A549 treated with DMSO at 1 μM for 4 hours (cell line): ENCODE measurements at places on chromosomes 1 and 21. TPM values are rescaled to one million over a fixed set of nuclear protein-coding genes. Genes with fewer than 3 reads are reported as not detected.

Gene HPCA
- 0.14 to 0.68 TPM (median 0.56 TPM) in 4 of 5 replicates, not detected in the other for total RNA-seq

Gene KCNE2
- total RNA-seq = not detected in 5 replicates

Gene CCDC24
- 5.8 to 6.8 TPM (median 6.7 TPM) in 5 replicates for total RNA-seq

Gene AMY1A
- not detected in 5 replicates for total RNA-seq

Gene AKR7A2
- 38.9 to 53.4 TPM (median 48.8 TPM) in 5 replicates for total RNA-seq
